Ovary (tissue), 10 donors: ENCODE measurements at places on chromosomes 12 and 14. TPM values are rescaled to one million over a fixed set of nuclear protein-coding genes. Genes with fewer than 3 reads are reported as not detected.

The ACOT6 gene
- not detected for polyA plus RNA-seq

The CLEC9A gene
- polyA plus RNA-seq = 0.04 TPM

The PELI2 gene
- polyA plus RNA-seq = 15.4 TPM

The RIMBP2 gene
- 2.7 TPM for polyA plus RNA-seq

The PTPRQ gene
- polyA plus RNA-seq = 0.60 TPM

The GZMH gene
- 6.6 TPM for polyA plus RNA-seq

The C12orf54 gene
- polyA plus RNA-seq = 0.67 TPM

The CLEC4C gene
- 0.12 TPM for polyA plus RNA-seq

The SOAT2 gene
- polyA plus RNA-seq = 0.28 TPM

The PTGR2 gene
- polyA plus RNA-seq = 4.6 TPM
